Ascending aorta (tissue), 2 donors: ENCODE measurements at places on chromosomes 6 and 20.

GRCh38 chr6:35240838-35241801, 18.4 kb upstream of the ZNF76 start:
- peak; percentile 86 for DNase-seq

DNA sequence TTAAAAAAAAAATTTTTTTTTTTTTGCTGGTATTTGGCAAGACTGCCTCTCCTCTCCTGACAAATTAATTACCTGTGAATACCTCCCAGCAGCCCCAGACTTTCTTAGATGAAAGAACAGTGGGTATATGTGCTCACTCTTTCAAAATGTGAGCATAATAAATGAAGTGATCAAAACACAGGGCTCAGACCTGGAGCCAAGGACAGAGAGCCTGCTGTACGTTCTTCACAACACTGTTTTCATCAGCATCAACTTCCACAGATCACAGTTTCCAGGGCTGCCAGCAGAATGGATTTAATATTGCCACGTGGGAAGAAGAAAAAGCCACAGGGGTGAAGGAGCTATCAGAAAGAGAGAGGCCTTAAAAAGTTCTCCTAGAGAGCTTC, 25.3 kb upstream of the NRSN1 start:
- no peak for DNase-seq

- no peak for DNase-seq
Observed at GRCh38 chr6:33724102-33725023, 12.9 kb upstream of the UQCC2 start.

- DNase-seq = no peak
Observed at GRCh38 chr20:676967-677366, 1.4 kb upstream of the SCRT2 start.

DNA sequence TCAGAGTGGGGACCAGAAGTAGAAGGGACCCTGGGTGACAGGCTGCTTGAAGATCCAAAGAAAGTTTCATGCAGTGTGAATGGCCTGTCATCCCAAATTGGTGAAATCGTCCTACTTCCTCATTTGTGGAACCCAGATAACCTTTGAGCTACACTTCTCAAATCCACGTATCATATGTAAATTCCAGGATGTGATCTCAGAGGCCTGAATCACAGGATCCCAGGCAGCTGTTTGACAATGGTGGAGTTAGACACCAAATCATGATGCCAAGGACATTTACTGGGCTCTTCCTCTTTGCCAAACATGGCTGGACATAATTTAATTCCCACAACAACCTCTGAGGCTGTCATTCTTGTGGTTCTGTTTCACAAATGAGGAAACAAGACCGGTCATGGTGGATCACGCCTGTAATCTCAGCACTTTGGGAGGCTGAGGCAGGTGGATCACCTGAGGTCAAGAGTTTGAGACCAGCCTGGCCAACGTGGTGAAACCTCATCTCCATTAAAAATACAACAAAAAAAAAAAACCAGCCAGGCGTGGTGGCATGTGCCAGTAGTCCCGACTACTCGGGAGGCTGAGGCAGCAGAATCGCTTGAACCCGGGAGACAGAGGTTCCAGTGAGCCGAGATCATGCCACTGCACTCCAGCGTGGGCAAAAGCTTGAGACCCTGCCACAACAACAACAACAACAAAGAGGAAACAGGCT, 39.9 kb upstream of the TTPAL start:
- DNase-seq = no peak

- DNase-seq = peak; percentile 84
Observed at GRCh38 chr6:125944434-125944816, 12.1 kb upstream of the HINT3 start.

DNA sequence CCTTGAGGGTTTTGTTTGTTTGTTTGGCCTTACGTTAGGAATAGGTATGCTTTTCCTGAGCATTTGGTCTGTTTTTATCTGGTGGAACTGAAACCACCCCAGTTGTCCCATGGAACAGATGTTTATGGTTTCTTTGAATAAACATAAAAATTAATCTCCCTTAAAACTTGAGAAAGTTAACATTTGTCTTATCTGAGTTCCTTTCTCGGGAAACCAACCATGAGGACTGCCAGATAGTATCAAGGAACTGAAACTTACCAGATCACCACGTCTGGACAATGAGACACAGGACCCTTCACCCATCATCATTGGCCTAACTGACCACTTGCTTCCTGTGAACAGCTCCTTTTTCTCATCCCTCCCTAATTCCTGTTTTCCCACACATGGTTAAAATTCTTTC, 15.3 kb upstream of the HECA start:
- DNase-seq = no peak

- DNase-seq = no peak
Observed at GRCh38 chr6:120228297-120228696, 878.7 kb upstream of the MAN1A1 start.

GRCh38 chr6:12266571-12266970, 23.6 kb upstream of the EDN1 start:
- no peak for DNase-seq

DNA sequence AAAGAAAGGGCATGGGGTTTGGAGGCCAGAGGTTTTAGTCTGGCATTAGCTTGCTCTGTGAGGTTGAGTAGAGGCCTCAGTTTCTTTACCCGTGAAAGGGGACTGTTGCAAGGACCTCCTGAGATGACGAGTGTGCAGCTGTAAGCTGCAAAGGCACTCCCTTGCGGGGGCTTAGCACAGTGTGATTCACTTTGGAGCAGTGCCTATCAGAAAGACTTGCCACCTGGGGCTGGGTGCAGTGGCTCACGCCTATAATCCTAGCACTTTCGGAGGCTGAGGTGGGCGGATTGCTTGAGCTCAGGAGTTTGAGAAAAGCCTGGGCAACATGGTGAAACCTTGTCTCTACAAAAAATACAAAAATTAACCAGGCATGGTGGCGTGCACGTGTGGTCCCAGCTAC, 7.5 kb upstream of the BAK1 start:
- DNase-seq = no peak

DNA sequence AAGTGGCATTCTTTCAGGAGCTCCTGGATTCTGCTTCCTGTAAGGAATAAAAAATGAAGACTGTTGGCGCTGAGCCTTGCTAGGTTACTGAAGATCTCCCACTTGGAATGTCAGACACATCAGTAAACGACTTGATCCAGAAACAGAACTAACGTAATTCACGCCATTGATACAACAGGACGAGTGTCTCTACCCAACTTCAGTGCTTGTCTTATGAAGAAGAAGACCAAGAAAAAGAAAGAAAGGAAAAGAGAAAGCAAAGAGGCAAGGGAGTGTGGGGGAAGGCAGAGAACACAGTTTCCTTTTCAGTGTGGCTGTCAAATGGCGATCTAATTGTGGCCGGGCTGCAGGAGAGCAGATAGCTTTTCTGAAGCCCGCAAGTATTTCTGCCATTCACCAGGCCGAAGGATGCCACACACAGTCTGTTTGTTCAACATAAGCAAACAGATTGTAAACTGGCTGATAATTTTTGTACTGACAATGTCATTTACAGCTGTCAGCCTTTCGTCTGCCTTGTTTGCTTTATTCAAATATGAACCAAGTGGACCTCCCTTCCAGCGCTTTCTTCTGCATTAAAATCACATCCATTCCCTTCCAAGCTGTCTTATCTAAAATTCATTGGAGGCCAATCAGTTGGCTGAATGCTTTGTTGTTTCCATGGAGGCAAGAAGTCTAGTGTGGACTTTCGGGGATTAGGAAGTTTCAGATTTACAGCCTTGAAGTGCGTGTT, 180.6 kb downstream of the FOXA2 start:
- no peak for DNase-seq

- DNase-seq = no peak
Observed at GRCh38 chr6:124490122-124490521, 472.1 kb upstream of the RNF217 start.

DNA sequence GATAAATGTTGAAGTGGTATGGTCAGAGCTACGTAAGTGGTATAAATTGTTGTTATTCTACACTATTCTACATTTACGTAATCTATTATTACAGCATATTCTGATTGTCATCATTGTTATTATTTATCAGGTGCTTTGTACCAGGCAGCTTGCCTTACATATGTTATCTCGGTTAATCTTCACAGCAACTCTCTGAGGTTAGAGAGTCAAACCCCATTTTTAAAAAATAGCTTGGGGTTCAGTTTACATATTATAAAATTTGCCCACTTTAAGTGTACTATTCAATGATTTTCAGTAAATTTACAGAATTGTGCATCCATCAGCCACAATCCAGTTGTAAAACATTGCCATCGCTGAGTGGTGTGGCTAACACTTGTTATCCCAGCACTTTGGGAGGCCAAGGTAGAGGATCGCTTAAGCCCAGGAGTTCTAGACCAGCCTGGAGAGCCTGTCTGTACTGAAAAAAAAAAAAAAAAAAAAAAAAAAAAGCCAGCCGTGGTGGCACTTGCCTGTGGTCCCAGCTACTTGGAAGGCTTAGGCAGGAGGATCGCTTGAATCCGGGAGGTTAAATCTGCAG, 35.5 kb downstream of the PPP1R16B start:
- DNase-seq = no peak

- no peak for DNase-seq
Observed at GRCh38 chr20:24149881-24150307, 161.3 kb upstream of the GGTLC1 start.

DNA sequence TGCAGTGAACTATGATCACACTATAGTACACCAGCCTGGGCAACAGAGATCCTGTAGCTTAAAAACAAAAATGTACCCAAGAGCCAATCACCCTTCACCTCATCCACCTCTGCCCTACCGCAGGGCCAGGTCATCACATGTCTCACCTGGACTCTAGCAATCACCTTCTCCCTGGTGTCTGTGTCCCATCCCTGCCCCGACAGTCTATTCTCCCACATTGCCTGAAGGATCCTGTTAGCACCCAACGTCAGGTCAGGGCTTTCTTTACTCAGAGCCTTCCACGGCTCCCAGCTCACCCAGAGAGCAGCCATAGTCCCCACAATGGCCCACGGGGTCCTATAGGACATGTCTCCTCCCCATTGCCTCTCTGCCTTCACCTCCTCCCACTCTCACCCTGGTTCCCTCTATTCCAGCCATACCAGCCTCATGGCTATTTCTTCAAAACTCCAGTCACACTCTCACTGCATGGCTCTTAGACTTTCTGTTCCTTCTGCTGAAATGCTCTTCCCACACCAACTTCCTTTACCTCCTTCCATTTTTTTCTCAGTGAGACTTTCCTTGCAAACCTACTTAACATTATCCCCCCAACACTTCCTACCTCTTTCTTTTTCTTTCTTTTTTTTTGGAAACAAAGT, 22.5 kb upstream of the ARFGEF2 start:
- DNase-seq = no peak

- no peak for DNase-seq
Observed at GRCh38 chr6:34568341-34569201, 12.4 kb upstream of the SPDEF start.

DNA sequence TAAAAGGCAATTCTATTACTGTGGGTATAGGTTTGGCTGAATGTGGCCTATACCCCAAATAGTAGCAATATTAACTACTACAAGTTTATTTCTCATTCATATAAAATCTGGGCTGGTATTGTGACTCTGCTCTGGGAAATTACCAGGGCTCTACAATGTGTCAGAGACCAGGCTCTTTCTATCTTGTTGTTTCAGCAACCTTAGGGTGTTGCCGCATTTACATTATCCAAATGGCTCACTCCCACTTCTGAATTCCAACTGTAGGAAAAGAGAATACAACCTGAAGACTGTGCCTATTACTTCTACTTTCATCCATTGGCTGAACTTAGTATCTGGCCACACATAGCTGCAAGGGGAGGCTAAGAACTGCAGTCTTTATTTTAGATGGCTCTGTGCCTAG, 106.7 kb upstream of the CENPW start:
- DNase-seq = no peak

DNA sequence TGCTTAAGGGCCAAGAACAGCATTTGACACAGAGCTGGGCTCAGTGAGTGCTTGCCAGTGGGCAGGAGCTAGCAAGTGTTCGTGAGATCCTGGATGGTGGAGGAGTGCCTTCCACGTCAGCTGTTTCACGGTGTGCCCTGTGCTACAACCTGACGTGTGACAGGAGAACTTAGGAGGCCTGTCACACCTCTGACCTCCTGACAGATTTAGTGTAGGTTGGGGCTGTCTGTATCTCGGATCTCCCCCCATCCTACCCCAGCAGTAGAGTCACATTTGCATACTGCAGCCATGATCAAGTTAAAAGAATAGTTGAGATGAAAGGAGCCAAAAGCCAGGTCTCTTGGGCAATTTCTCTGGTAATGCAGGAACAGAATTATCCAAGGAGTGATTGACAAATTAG, 200.8 kb upstream of the CHD6 start:
- no peak for DNase-seq

GRCh38 chr6:99611148-99611547, 4.5 kb downstream of the PRDM13 start:
- DNase-seq = no peak

- no peak for DNase-seq
Observed at GRCh38 chr20:57615445-57615811, 4.8 kb downstream of the ZBP1 start.

- no peak for DNase-seq
Observed at GRCh38 chr6:21751608-21752007, 158.1 kb downstream of the SOX4 start.

- no peak for DNase-seq
Observed at GRCh38 chr6:52423971-52424381, 3.8 kb downstream of the EFHC1 start.

DNA sequence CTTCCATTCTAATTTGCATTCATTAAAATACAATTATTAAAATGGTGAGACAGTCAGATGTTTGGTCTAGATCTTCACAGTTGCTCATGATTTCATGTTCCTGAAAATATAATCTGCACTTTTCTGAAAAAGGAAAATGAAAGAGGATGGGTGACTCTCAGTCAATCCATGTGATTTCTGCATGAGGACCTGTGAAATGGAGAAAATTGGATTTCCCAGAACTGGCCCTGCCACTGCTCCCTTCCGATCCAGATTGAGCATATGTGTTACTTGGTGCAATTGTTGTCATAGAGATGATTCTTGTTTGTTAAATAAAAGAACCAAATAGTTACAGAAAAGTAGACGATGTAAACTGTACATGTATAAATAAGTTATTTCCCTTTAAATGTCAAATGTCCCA, 37.4 kb downstream of the HAO1 start:
- no peak for DNase-seq

DNA sequence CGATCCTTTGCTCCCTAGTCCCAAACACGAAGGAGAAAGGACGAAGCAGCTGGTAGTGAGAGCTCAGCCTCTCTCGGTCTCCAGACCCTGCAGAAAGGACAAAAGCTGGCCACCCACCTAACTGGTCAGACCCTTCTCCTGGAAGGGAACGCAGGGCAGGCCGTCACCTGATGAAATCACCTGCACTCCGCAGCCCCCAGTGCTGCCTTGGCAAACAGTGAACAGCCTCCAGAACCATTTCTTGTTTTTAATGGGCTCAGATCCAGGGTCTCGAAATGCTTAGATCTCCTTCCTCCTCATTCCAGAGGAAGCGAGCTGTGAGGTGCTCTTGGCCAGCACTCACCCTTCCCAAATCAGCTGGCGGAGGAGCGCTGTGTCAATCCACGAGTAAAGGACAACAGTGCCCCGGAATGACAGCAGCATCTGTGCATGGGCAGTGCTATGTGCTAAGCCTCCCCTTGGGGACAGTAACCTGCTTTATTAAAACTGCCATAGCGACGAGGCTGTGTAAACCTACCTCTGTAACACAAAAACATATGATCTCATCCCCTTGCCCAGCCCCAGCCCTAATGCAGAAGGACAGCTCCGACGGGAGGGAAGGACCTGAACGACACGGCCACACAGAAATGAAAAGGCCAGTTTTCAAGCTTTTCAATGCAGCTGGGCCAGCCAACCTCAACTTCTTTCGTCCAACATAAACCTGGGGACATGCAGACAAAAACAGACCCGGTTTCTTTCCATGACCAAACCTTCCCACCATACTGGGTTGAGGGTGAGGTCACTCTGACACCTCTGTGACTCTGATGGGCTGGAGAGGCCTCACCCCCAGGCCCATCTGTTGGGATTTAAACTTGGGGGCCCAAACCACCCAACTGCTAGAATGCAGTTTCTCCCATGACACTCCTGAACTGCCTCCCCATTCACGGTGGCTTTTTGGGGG, 43.3 kb downstream of the SULF2 start:
- DNase-seq = no peak
